Chondrocyte (in vitro differentiated cells): ENCODE measurements at places on chromosomes 1 and 21. TPM values are rescaled to one million over a fixed set of nuclear protein-coding genes. Genes with fewer than 3 reads are reported as not detected.

Gene PLPPR4
- total RNA-seq, result 0.77 to 1.5 TPM (median 0.92 TPM) in 3 replicates

Gene LRRC38
- total RNA-seq, result not detected in 3 replicates

Gene CGN
- total RNA-seq, result 0.95 to 1.2 TPM (median 1.0 TPM) in 3 replicates

GRCh38 chr21:32687643-32688345, 40.0 kb downstream of the SYNJ1 start:
- no peak for DNase-seq

GRCh38 chr1:10633416-10633815, 158.7 kb downstream of the PEX14 start:
- peak; percentile 81 for DNase-seq
